GM23338 (cell line): ENCODE measurements at places on chromosomes 5 and 9. TPM values are rescaled to one million over a fixed set of nuclear protein-coding genes. Genes with fewer than 3 reads are reported as not detected.

Gene ARSK
- polyA plus RNA-seq: 40.8 and 43.7 TPM in 2 replicates

Gene OCLN
- polyA plus RNA-seq: 10.9 and 14.3 TPM in 2 replicates

Gene DIPK1B
- 18.7 and 24.2 TPM in 2 replicates for polyA plus RNA-seq

Gene IL13
- not detected in 2 replicates for polyA plus RNA-seq

Gene IL9
- polyA plus RNA-seq: not detected in 2 replicates

Gene PLEKHG4B
- 33.5 and 34.2 TPM in 2 replicates for polyA plus RNA-seq

Gene LRRTM2
- 0.89 and 1.5 TPM in 2 replicates for polyA plus RNA-seq

Gene SH3GL2
- 4.1 and 5.9 TPM in 2 replicates for polyA plus RNA-seq

Gene IFNA2
- not detected in 2 replicates for polyA plus RNA-seq

Gene ADAMTS2
- polyA plus RNA-seq: 1.6 and 2.1 TPM in 2 replicates

Gene KIF27
- 4.7 and 8.2 TPM in 2 replicates for polyA plus RNA-seq

Gene TRAF1
- 0.39 and 0.63 TPM in 2 replicates for polyA plus RNA-seq

Gene MEIKIN
- not detected in 2 replicates for polyA plus RNA-seq

Gene SLC30A5
- polyA plus RNA-seq: 33.7 and 38.2 TPM in 2 replicates

Gene KIF4B
- 0.07 TPM in 1 of 2 replicates, not detected in the other for polyA plus RNA-seq

Gene NR6A1
- 40.9 and 44.2 TPM in 2 replicates for polyA plus RNA-seq

Gene YIPF5
- 22.1 and 28.1 TPM in 2 replicates for polyA plus RNA-seq

Gene HCN1
- polyA plus RNA-seq: 2.0 and 2.8 TPM in 2 replicates
